ENCODE measurements at places on chromosomes 3 and 15.

DNA sequence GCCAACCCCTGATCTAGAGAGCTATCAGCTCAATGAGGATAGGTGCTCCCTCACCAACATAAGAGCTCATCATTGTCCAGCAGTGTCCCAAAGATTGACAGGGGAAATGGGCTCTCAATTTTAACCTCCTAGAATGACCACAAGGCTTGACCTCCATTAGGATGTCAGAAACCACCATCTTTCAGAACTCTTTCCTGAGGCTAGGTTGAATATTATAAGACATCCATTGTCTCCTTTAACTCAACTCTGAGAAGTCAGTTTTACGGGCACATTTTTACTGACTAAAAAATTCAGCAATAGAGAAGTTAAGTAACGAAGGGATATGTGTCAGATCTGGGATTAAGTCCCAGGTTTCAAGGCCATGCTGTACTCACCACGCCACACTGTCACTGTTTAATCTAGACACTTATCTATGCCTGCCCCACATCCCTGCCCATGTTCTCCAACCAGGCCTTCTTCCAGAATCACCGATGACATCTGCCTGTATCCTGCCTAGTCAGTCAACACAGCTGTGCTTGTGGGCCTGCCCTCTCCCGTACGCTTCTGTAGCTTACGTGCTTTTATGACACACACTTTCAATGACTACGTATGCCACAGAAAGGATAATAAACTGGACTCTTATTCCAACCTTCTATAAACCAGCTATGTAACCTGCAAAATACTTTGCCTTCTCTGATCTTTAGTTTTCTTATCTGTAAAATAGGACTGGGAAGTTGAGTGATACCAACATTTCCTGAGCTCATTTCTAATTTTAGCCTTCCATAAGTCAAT lies 17.1 kb upstream of the MUC13 start:
- DNase-seq: no peak

- DNase-seq: no peak
Measured at GRCh38 chr3:182725372-182726251, 67.7 kb upstream of the ATP11B start.

- DNase-seq: no peak
Measured at GRCh38 chr3:64316971-64317370, 91.7 kb upstream of the PRICKLE2 start.

DNA sequence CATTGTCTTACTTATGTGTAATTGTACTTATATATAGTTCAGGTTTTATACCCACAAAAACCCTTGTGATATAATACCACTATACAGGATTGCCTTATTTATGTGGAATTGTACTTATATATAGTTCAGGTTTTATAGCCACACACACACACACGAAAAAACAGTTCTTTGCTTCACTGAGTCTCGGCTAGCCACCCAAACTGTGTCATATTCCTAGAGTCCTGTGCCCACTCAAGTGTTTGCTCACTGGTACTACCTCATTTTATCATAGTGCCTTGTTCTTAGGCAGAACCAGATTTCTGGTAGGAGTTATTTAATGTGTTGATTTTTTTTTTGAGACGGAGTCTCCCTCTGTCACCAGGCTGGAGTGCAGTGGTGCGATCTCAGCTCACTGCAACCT lies 12.5 kb downstream of the RASA2 start:
- no peak for DNase-seq

- no peak for DNase-seq
Measured at GRCh38 chr15:63605816-63606215, 8.6 kb downstream of the FBXL22 start.
